Effector CD4-positive, alpha-beta T cell (primary cell): ENCODE measurements at places on chromosomes 16 and 17.

GRCh38 chr17:7480089-7480384, 606 bp upstream of the ZBTB4 start:
- DNase-seq = no peak

DNA sequence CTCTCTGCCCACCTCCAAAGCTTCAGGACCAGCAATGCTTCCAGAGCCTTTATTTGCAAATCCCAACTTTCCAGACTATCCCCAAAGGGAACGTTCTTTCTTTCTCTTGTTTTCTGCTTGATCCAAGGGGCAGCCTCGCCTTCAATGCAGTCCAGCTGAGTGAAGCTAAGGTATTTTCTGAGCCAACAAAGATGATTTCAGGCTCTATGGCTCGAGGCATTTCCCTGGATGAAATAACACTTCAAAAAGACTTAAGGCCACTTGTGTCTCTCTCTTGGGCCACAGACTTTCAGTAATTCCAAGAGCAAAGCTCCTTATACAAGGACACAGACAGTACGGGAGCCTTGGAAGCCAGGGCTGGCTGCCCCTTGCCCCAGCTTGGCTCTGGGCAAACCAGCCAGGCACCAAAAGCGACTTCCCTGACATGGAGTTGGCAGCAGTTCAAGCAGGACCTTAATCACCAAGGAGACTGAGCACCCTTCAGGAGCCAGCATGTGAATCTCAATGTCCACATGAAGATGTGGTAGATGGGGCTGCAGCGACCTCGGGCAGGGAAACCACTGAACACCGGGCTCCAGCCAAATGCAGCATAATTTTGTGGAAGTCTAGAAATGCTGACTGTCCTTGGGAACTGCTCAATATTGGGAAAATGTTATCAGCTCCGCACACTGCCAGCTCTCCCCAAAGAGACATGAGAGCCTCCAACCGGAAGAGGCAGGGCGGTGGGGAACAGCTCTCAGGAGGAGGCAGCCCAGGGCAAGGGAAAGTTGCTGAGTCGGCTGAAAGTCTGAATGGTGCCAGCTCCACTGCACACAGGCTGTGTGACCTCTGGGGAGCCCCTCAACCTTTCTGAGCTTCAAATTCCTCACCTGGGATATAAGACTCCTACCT, 39.0 kb downstream of the TK2 start:
- DNase-seq = no peak

DNA sequence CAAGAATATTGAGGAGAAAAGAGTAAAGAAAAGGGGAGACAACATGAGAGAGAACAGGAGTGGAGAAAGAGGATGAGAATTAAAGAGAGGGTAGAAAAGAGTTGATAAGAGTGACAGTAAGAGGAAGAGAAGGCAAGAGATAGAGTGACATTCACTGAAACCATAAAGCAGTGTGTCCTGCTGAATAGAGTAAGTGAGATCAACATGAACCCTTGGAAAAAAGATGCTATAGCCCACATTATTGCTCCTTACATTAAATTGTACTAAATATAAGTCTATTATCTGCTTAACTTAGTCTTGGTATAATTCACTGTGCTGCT, 489.5 kb downstream of the SHISA9 start:
- DNase-seq = no peak

GRCh38 chr17:60604686-60605334, 4.8 kb downstream of the PPM1D start:
- no peak for DNase-seq

GRCh38 chr16:73543970-73544599, 496.2 kb upstream of the ZFHX3 start:
- no peak for DNase-seq

- no peak for DNase-seq
Observed at GRCh38 chr17:13698832-13699231, 97.1 kb upstream of the HS3ST3A1 start.

DNA sequence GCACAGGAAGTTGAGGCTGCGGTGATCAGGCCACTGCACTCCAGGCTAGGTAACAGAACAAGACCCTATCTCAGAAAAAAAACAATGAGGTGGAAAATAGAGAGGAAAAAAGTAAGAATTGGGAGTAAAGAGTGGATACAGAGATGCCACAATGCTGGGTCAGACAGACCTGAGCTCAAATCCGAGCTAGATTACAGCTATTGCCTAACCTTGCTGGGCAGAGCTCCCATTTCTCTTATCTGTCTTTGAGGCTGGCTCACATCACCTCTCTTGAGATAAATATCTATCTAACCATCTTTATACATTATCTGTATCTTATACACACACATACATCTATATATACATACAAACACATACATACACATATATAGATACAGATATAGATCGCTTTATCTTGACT, 59.0 kb downstream of the ACSM2B start:
- DNase-seq = no peak
